ENCODE measurements at places on chromosomes 6 and 20.

- no peak for DNase-seq
Observed at GRCh38 chr6:14305131-14305530, 187.6 kb downstream of the CD83 start.

GRCh38 chr20:43910564-43910963 is 4.1 kb upstream of the TOX2 start:
- DNase-seq = peak; percentile 47

- DNase-seq = no peak
Observed at GRCh38 chr6:150323205-150323604, 45.6 kb upstream of the IYD start.

DNA sequence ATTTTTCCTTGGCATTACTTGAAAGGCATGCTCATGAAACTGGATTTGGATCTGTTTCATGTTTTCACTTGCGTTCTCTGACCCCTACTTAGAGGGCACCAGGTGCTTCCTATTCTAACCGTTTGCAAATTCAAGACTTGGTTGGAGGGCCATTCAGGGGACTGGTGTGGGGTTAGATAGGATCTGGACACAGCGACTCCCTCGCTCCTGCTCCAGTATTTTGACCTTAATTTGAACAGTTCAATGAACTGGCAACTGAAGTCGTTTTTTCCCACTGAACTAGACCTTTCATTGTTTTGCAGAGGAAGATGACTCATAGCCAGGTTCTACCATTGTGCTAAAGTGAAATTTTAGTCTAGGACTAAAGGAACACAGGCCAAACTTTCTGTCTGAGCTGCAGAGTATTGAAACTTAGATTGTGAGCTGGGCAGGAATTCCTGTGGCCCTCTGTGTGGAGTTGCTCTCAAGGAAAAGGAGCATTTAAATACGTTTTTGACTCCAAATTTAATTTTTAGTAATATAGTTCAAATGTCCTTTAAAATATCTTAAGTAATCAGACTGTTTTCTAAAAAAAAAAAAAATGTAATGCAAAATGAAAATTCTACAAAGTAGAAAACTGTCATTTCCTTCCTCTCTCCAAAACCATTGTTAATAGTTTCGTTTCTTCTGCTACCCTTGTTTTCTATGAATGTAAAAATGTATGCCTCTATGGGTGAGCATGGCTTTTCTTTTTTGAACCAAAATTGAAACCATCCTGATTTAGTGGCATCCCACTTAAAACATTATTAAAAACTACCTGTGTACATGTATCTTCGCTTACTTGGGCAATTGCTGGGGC is 64.8 kb downstream of the UTRN start:
- DNase-seq = peak; percentile 72

DNA sequence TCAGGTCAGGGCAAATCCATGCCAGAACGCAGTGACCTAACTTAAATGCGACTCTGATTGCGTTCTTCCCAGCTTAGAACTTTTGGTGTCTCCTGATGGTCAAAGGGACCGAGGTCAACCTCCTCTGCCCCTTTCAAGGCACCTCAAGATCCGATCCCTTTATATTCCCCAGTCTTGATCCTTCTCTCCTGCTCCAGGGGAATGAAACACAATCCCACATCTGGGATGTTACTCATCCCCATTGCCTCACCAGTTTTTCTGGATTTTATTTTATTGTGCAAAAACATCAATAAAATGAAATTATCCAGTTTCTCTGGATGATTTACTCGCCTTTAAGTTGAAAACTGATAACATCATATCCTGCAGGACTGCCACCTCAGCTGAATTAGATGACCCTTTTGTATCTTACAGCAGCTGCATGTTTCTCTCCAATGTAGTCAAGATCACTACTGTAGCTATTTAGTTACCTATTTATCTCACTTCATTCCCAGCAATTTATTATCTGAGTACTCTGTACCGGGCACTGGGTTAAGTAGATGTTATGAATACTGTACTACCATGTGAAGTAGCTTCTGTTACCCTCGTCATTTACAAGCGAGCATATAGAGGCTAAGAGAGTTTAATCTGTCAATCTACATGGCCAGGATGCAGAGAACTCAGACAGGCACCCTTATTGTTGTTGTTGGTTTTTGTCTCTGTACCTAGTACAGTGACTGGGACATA is 44.0 kb downstream of the IRAK1BP1 start:
- DNase-seq = no peak
